Fibroblast of pulmonary artery (primary cell): ENCODE measurements at places on chromosomes 7 and 10.

DNA sequence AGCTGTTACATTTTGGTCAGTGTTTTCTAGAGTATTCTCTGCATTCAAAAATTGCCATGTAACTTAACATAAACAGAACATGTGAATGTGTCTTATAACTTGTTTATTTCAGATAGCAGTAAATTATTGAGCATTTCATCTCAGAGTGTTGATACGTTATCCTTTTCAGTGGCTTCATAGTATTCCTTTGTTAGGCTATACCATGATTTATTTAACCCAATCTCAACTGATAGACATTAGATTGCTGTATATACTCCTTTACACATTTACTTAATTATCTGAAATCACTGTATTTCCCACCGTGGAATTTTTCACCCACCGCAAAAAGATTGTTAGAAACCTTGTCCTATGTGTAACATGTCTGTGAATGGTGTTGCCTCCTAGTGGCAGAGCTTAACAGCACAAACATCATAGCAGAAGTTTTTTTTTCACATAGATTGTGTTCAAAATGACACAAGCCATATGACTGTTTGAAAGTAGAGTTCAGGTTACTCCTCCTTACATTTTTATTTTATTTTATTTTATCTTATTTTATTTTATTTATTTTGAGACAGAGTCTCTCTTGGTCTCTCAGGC is 21.4 kb downstream of the SLF2 start:
- peak; percentile 34 for DNase-seq

GRCh38 chr7:23161482-23161881 is 20.4 kb upstream of the NUP42 start:
- no peak for DNase-seq

GRCh38 chr10:62433181-62433692 is 59.1 kb downstream of the ZNF365 start:
- peak; percentile 84 for DNase-seq

- no peak for DNase-seq
These were observed 6.5 kb downstream of the FOXL3 start for GRCh38 chr7:296373-296945.

DNA sequence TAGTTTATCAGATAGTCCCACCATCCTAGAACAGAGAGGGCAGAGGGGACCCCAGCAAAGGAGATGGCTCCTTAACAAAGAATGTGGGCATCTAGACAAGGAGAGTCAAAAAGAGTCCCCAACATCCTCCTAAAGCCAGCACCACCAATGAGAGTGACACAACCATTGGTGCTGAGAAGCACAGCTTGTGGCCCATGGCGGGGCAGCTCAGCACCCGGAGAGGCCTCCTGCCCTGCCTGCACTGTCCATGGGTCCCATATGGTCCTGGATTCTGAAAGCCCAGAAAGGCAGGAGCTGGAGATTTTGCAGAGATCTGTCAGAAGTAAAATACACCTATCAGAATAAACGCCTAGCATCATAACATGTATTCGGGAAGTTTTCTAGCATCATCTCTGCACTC is 311.8 kb upstream of the ZNF32 start:
- no peak for DNase-seq

- no peak for DNase-seq
These were observed 63.3 kb upstream of the PAPSS2 start for GRCh38 chr10:87596351-87596750.

GRCh38 chr10:70544431-70545340 is 57.9 kb downstream of the PRF1 start:
- no peak for DNase-seq

DNA sequence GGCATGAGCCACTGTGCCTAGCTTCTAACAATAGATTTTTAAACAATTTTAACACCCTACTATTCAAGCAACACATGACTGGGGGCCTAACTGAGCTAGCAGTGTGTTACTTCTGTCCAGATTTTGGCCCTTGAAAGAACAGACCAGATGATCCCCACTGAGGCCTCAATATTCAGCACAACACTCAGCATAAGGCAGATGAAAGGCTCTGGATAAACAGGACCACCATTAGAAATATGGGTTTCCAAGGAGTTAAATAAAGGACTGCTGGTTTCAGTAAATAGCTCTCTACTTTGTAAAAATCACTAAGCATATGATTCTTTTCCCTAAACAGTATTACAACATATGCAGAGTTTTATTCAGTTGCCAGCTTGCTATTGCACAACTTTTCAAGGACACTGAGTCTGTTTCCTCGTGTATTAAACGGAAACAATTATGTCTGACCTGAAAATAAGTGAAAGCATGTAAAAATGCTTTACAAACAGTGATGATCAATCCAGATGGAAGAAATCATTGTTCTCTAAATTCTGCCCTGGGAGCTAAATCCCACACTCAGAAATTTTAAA is 23.8 kb upstream of the FZD1 start:
- peak; percentile 89 for DNase-seq

DNA sequence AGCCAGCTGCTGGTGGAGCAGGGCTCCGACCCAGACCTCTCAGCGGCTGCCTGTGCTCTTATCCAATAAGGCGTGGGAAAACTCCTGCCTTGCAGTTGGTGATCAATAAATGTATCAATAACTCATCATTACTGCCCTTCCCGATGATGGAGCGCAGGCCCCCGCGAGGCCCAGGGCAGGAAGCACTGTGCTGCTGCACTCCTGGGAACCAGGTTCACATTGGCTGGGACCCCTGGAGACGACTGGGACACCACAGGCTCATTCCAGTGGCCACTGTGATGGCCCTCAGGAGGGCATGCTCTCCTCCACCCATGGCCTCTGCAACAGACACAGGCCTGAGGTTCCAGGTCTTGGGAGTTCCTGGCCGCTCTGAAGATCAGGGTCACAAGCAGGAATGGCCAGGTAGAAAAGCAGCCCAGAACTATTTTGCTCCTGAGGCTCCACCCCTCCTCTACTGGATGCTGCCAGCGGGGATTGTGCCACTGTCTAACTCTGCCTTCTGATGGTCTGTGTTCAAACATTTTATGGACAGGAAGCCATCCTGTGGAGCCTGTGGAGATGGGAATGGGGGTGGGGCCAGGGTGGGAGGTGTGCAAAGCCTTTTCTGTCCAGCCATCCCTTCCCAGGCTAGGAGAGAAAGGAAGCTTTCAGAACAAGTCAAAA is 287.4 kb upstream of the ZMIZ1 start:
- DNase-seq, result no peak

DNA sequence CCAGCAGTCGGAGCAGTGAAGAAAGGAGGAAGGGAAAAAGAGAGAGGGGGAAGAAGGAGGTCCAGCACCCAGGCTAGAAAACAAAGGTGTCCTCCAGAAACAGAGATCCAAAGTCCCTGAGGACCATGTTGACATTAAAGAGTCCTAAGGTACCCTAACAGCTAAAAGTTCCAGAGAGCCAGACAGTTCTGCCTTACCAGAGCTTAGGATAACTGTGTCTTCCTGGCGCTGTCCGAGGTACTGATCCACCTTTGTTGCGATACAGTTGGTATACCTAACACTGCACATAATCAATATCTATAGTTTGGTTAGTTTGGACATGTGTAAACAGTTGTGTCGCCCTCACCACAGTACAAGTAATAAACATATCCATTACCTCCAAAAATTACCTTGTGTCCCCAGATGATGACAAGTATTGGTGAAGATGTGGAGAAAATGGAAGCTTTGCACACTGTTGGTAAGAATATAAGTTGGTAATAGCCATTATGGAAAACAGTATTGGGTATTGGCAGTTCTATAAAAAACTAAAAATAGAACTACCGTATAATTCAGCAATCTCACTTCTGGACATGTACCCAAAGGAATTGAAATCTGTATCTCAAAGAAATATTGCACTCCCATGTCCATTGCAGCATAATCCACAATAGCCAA is 59.8 kb downstream of the GRID1 start:
- peak; percentile 24 for DNase-seq

- no peak for DNase-seq
These were observed 565.3 kb downstream of the PHTF2 start for GRCh38 chr7:78363866-78364265.

DNA sequence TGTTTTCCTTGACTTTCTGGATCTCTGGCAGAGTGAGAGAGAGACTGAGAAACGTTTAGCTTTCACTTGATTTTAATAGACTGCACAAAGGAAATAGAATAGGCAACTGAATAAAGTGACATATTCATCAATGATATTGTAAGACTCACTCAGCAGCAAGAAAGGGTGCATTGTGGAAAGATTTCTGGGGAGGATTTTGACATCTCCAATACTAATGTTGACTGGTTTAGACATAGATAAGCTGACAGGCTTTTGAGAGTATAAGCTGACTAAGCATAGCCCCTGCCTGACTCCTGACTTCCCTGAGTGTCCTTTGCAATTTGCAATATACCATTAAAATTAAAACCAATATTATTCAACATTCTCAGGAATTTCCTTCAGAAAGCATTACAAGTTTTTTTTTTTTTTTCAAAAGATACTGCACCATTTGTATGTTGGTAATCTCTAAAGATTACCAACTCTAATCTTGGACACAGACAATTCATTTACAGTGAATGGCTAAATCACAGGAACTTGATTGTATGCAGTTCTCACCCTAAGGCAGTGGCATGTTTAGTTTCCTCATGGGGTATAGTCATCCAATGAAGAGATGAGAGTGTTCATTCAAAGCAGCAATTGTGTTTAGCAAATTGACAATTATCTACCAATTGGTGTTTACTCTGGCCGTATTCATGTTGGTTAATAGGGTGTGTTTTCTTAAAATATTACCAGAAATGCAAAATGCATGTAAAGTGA is 325.6 kb downstream of the SORCS3 start:
- DNase-seq, result no peak

GRCh38 chr7:95682913-95683312 is 86.6 kb upstream of the PDK4 start:
- DNase-seq, result no peak

GRCh38 chr10:130261766-130262165 is 125.6 kb downstream of the GLRX3 start:
- DNase-seq, result no peak

DNA sequence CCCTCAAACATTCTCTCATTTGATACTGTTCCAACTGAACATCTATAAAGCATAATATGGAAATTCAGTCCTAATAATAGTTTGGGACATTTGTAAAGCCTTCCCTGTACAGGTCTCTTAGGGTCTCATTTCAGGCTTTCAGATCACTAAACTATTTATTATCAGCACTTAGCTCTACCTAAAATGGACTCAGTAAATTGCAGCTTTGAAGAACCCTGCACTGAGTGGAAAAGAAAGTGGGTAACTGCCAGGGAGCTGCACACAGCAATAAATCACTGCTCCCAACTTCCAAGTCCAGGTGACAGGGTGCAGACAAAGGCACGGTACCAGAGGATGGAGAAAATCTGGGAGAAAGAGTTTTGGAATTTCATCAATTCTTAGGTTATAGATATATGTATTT is 164.9 kb upstream of the AOAH start:
- no peak for DNase-seq

GRCh38 chr10:7986851-7987250 is 67.6 kb upstream of the GATA3 start:
- no peak for DNase-seq

GRCh38 chr10:48215486-48216203 is 58.9 kb downstream of the FRMPD2 start:
- peak; percentile 55 for DNase-seq

- no peak for DNase-seq
These were observed 2.1 kb upstream of the JMJD1C start for GRCh38 chr10:63467841-63468240.

- DNase-seq, result no peak
These were observed 24.2 kb upstream of the SMIM30 start for GRCh38 chr7:113142385-113143119.

DNA sequence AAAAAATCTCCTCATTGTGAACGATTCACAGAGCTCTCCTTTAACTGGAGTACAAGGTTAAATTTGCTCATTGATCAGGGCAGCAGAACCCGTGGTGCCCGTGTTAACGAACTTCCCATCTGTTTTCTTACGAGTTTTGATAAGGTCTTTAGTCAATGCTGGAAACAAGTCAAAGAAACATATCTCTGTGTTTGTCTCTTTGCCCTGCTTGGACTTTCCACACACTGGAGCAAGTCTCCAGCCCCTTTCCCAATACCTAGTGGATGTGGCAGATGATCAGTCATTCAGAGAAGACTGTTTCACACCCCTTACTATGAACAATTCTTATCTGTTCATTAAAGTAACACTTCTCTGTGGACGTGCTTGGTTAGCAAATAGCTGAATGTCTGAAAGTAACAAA is 121.3 kb downstream of the ARID5B start:
- no peak for DNase-seq

DNA sequence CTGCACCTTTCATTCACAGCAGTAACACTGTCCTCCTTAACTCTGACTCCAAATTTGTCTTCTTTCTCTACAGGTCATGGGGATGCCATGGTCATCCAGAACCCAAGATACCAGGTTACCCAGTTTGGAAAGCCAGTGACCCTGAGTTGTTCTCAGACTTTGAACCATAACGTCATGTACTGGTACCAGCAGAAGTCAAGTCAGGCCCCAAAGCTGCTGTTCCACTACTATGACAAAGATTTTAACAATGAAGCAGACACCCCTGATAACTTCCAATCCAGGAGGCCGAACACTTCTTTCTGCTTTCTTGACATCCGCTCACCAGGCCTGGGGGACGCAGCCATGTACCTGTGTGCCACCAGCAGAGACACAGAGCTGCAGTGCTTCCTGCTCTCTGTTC is 156.2 kb upstream of the PRSS1 start:
- DNase-seq, result no peak

GRCh38 chr10:5188358-5188757 is 3.4 kb upstream of the AKR1C8 start:
- DNase-seq, result peak; percentile 2

DNA sequence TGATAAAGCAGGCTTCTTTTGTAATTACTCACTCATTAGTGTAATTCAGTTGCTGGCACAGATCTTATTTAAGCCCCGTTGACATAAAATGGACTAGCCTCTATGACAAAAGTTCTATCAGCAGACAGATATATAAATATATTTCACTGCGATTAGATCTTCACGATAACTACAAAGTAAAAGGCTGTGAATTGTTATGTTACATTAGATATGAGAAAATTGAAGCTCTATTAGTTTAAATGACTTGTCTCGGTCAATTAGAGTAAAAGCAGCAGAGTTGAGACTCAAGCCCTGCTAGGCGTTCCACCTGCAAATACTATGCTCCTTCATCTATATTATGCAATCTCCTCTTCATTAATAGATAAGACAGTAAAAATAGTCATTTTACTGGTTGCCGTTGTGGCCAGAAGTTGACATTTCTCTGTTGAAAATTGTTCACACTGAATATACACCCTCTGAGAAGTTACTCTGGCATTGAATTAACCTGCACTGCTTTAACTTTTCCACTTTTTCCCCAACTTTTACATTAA is 136.7 kb downstream of the DKK1 start:
- no peak for DNase-seq

DNA sequence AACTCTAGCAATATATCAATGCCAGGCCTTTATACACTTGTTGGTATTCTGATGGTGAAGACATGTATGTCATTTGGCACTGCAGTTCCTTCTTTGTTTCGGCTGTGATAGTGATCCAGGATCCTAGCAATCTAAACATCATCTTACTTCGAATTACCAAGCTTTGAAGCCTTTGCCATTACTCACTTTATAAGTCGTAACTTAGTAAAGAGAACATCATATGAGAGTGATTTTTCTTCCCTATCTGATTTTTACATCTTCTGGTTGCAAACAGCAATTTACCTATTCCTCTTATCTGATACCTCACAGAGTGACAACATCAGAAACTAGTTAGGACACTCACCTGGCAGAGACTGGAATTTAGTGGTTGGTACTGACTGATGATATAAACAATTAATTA is 7.6 kb upstream of the BPGM start:
- DNase-seq, result no peak
